ENCODE measurements at places on chromosomes 4 and X. TPM values are rescaled to one million over a fixed set of nuclear protein-coding genes. Genes with fewer than 3 reads are reported as not detected.

GABRB1 gene
- total RNA-seq = 1.6 TPM

GRCh38 chrX:135477576-135477975, 42.9 kb upstream of the INTS6L start:
- no peak overlapping the region for H3K27ac ChIP-seq
- DNase-seq = peak; percentile 23
- H3K4me3 ChIP-seq = no peak overlapping the region
- H3K4me1 ChIP-seq = no peaks in the 10 kb centered on the region
- no peaks in the 10 kb centered on the region for H3K27me3 ChIP-seq
- no peaks in the 10 kb centered on the region for H3K36me3 ChIP-seq

DNA sequence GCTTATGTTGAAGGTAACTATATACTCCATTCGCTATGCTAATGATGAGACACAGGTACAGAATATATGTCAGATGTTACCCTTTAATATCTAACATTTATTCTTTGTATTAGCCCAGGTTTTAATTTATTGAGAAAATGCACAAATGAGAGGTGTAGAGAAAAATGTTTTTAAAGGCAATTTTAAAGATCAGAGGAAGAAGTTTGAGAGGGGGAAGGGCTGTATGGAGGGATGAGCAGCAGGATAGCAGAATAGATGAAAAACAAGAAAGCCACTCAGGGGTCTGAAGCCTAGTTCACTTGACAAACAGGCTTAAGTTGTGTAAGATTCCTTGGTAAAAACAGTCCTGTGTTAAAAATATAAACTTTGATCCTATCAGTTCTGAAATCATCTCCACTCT, 3.7 kb downstream of the MAB21L2 start:
- H3K27me3 ChIP-seq = peaks cover 68% of the 10 kb centered on the region
- no peak overlapping the region for H3K27ac ChIP-seq
- peaks cover 9% of the 10 kb centered on the region for H3K36me3 ChIP-seq

DNA sequence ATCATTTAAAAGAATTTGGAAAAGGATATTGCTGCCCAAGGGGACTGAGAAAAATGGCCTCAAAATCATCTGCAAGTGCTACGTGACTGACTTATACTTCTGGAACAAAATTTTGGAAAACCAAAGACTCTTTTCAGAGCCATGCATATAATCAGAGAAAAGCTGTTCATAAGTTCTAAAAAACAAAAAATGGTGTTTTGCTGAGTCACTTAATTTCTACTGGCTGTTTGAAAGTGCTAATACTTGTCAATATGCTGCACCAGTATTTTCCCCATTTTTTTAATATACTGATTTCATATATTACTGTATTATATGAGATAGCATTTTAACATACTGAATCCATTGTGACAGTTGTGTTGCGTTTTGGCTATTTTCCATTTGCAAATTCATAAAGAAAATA, 61.5 kb upstream of the ZMAT1 start:
- no peaks in the 10 kb centered on the region for H3K4me1 ChIP-seq
- no peak for DNase-seq
- no peaks in the 10 kb centered on the region for H3K36me3 ChIP-seq
- H3K27me3 ChIP-seq = no peaks in the 10 kb centered on the region
- no peak overlapping the region for H3K27ac ChIP-seq

All from progenitor cell of endocrine pancreas (in vitro differentiated cells).